Hair follicular keratinocyte (primary cell): ENCODE measurements at places on chromosomes 5 and 9. TPM values are rescaled to one million over a fixed set of nuclear protein-coding genes. Genes with fewer than 3 reads are reported as not detected.

The AQP7 gene
- not detected in 2 replicates for total RNA-seq

The N4BP3 gene
- total RNA-seq: 5.3 and 6.1 TPM in 2 replicates

The DRD1 gene
- total RNA-seq: not detected in 2 replicates

The FUBP3 gene
- total RNA-seq: 24.4 and 25.7 TPM in 2 replicates

The CCDC69 gene
- 1.3 and 1.5 TPM in 2 replicates for total RNA-seq
